ENCODE measurements at places on chromosomes 5 and 9.

- DNase-seq, result peak; percentile 30
Measured at GRCh38 chr9:90801241-90801972, at the start of gene SYK. Gene SYK (plus strand): TSS chr9:90801819. CDS start chr9:90843899, 42,080 bp downstream.

DNA sequence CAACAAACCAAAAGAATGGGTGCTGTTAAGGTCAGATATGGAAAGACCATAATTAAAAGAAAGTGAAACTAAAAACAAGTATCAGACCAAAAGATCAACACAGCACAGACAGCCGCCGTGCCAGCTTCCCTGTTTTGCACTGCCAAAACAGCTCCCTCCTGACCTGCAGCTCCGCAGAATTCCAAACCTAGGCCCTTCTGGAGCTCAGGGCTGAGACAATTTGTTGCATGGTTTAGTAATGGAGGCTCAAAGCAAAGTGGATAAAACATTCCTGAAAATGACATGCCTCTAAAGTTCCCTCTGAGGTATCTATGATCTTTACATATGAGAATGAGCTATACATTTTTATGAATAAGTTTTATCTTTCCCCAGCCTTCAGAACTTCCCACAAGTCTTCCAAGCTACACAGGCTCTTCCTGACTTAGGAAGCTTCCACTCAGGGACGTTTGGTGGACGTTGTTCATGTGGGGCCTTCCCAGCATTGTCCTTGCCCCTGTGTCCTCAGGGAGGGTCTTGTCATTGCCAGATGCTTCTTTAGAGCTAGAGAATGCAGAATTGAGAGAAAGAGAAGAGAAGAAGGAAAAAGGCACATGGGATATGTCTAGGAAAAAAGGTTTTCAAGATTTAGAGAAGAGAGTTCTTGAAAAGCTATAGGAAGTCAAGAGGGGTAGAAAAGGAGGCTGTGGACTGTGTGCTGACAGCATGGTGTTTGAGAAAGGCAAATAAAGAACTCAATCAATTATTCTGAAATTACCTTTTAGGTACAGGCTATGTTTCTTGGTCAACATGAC lies 28.4 kb upstream of the SSBP2 start:
- DNase-seq, result peak; percentile 48

GRCh38 chr5:150809363-150809762 lies 30.8 kb downstream of the SMIM3 start:
- no peak for DNase-seq

GRCh38 chr9:86279839-86280238 lies 2.5 kb downstream of the ISCA1 start:
- DNase-seq, result no peak

- no peak for DNase-seq
Measured at GRCh38 chr5:81355291-81356251, 38.4 kb downstream of the ACOT12 start.

GRCh38 chr9:9246726-9247125 lies 1366.1 kb downstream of the PTPRD start:
- no peak for DNase-seq

DNA sequence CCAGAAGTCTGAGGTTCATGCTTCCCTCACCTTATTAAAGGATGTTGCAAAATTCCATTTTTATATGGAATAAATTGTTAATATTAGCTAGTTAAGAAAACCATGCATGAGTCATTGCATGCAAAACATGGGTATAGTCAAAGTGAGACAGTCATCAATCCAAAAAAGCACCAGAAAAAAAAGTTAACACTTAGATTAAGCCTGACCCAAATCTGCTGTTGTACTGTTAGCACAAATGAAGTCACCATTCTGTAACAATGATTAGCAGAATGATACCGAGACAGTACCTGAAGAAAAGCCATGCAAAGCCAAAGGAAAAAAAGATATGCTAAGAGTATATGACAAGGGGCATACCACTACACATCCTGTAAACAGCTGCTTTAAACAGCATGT lies 49.5 kb downstream of the PKD2L2 start:
- DNase-seq, result no peak

- DNase-seq, result peak; percentile 82
Measured at GRCh38 chr5:180868960-180869359, 7.9 kb upstream of the ZFP62 start.

GRCh38 chr5:156531199-156531598 lies 204.2 kb downstream of the SGCD start:
- DNase-seq, result no peak

DNA sequence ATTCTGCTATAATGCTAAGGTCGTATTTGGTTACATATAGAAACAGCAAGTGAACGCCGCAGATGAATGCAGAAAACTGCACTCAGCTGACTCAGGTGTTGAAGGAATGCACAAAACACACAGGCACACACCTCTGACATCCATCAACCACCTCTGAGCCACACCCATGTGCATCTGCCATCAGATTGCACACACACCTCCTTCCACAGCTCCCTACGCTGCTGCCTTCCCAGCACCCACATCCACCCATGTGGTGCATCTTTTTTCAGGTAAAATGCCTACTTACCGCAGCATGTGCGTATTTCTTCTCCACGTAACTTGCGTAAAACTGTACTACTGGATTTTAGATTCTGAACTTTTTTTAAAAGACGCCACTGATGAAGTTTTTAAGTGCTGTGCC lies 7.1 kb downstream of the STK10 start:
- no peak for DNase-seq

DNA sequence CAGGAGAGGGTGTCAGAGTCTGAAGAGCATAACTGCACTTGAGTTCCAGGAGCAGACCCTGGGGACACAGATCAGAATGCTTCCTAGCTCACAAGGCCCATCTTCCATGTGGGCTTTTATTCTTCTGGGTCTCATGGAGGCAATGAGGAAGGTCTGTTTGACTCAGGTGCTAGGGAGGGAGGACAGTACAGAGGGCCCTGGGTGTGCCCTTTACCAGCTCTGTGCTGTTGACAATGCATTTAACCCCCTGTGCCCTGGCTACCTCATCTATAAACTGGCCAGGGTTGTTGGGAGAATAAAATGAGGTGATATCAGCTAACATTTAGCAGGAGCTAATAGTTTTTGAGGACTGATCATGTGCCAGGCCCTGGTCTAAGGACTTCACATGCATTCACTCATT lies 318.0 kb downstream of the DMAC1 start:
- no peak for DNase-seq

DNA sequence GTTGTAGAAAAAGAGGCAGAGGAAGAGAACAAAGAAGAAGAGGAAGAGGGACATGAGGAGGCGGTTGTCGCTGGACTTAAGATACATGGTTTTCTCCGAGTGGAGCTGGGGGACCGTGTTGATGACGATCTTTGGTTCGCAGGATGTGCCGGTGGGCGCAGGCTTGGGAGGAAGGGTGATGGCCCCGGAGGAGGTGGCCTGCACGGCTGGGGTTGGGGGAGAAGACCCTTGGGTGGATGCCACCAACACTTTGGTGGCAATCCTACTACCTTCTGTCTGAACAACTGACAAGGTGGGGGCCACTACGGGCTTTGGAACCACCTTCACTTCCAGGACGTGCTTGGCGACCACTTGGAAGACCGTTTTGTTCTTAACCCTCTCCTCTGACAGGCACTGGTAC lies 60.7 kb downstream of the SECISBP2 start:
- no peak for DNase-seq

DNA sequence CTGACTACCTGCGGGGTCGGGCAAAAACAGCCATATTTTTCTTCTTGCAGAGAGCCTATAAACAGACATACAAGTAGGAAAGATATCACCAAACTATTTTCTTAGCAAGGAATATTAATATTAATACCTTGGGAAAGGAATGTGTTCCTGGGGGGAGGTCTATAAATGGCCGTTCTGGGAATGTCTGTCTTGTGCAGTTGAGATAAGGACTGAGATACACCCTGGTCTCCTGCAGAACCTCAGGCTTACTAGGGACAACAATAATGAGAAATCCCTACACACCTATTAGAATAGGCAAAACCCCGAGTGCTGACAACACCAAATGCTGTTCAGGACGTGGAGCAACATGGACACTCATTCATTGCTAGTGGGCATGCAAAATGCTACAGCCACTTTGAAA lies 297.2 kb downstream of the DRD1 start:
- no peak for DNase-seq

GRCh38 chr9:35075358-35075757 lies 2.9 kb upstream of the VCP start:
- no peak for DNase-seq

GRCh38 chr5:91122651-91123050 lies 260.5 kb downstream of the ARRDC3 start:
- no peak for DNase-seq

- DNase-seq, result no peak
Measured at GRCh38 chr5:76537073-76537543, 86.1 kb downstream of the F2RL2 start.

DNA sequence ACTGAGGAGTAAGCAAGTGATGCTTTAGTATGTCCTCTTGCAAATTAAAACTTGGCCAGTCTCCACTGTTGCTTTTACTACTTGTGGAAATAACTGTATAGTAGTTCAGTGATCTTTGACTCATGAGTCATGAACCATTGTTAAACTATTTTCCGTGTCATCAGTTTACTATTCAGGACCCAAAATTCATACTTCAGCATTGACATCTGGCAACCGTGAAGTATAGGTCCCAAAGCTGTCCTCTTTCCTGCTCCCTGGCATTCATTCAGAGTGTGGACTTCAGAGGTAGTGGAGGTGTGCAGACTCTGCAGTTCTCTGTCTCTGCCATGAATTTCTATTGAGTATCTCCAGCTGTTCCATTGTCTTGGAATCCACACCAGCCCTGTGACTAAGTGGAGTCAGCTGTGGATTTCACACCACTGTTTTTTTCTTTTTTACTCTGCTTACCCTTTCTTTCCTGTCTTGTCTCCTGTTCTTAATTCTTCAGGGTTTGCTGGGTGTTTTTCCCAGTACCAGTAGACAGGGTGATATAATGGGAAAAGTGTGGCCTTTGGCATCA lies 7.5 kb downstream of the TDRD7 start:
- DNase-seq, result no peak

DNA sequence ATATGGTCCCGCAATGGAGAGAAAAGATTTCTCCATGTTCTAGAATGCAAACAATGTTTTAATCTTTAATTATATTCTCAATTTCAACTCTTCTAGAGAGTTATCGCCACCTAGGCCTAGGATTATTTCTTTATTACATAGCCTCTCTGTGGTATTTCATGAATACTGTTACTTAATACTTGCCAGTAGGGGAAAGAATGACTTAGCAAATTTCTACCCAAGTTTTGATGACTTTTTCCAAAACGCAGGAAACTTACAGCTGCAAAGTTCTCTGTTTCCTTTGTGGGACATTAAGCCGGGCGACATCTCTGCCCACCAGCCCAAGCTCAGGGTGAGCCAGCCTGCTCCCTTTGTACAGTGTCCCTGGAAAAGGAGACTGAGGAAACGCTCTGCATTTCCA lies 73.8 kb downstream of the MED27 start:
- no peak for DNase-seq

GRCh38 chr9:127802576-127803443 lies at the start of gene FPGS:
Gene FPGS (plus strand): TSS chr9:127802882. CDS start chr9:127802925, 43 bp downstream.
- DNase-seq, result peak; percentile 90

DNA sequence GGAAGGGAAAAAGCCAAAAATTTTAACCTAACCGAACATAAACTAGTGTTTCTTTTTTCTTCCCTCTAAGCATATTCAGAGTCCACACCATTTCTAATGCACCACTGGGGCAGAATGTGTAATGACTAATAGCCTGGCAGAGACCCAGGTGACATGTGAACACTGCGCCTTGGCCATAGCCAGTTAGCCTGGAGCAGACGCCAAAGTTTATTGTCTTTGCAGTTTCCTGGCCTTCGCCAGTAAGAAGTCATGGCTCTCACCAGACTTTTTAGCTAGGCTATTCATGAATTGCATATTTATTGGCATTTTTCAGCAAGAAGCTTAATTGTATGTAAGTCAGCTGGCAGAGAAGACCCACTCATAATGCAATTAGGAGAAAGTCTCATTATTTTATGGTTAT lies 182.8 kb upstream of the SLC27A6 start:
- DNase-seq, result no peak
